ENCODE measurements at places on chromosomes 2 and 18. TPM values are rescaled to one million over a fixed set of nuclear protein-coding genes. Genes with fewer than 3 reads are reported as not detected.

The RNF144A gene
- 0.28 TPM for total RNA-seq

The SLC9A4 gene
- total RNA-seq, result not detected

- no peaks in the 10 kb centered on the region for H3K36me3 ChIP-seq
- no peaks in the 10 kb centered on the region for H3K4me1 ChIP-seq
- H3K27me3 ChIP-seq, result peaks cover 9% of the 10 kb centered on the region
- no peak for DNase-seq
- H3K27ac ChIP-seq, result no peak overlapping the region
These were observed 16.3 kb upstream of the SERPINB5 start for GRCh38 chr18:63460414-63460813.

- H3K4me3 ChIP-seq, result peak overlapping the region; percentile 84
- peak overlapping the region; percentile 42 for H3K27ac ChIP-seq
- H3K27me3 ChIP-seq, result no peaks in the 10 kb centered on the region
- H3K4me1 ChIP-seq, result peaks cover 5% of the 10 kb centered on the region
- no peaks in the 10 kb centered on the region for H3K36me3 ChIP-seq
- DNase-seq, result peak; percentile 32
These were observed 636 bp downstream of the ARL4C start for GRCh38 chr2:234496055-234496834.

GRCh38 chr2:133952896-133953295, 301.0 kb upstream of the MGAT5 start:
- H3K27me3 ChIP-seq, result peaks cover 7% of the 10 kb centered on the region
- no peak overlapping the region for H3K4me3 ChIP-seq
- H3K36me3 ChIP-seq, result no peaks in the 10 kb centered on the region
- H3K27ac ChIP-seq, result no peak overlapping the region

DNA sequence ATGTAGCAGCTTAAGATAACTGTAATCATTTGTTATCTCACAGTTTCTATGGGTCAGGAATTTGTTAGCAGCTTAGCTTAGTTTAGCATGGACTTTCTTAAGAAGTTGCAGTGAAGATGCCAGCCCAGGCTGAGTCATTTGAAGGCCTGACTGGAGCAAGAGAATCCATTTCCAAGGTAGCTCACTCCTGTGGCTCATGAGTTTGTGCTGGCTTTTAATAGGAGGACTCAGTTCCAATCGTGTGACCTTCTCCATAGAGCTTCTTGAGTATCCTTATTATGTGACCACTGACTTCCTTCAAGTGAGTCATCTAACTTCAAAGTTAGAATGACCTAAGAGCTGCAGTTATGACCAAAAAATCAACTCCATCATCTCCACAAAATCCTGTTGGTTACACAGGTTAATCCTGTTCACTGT, 1.4 kb downstream of the GPATCH11 start:
- H3K27me3 ChIP-seq, result no peaks in the 10 kb centered on the region
- peaks cover 1% of the 10 kb centered on the region for H3K4me1 ChIP-seq
- no peak overlapping the region for H3K27ac ChIP-seq
- H3K4me3 ChIP-seq, result no peak overlapping the region
- H3K36me3 ChIP-seq, result peaks cover 7% of the 10 kb centered on the region

DNA sequence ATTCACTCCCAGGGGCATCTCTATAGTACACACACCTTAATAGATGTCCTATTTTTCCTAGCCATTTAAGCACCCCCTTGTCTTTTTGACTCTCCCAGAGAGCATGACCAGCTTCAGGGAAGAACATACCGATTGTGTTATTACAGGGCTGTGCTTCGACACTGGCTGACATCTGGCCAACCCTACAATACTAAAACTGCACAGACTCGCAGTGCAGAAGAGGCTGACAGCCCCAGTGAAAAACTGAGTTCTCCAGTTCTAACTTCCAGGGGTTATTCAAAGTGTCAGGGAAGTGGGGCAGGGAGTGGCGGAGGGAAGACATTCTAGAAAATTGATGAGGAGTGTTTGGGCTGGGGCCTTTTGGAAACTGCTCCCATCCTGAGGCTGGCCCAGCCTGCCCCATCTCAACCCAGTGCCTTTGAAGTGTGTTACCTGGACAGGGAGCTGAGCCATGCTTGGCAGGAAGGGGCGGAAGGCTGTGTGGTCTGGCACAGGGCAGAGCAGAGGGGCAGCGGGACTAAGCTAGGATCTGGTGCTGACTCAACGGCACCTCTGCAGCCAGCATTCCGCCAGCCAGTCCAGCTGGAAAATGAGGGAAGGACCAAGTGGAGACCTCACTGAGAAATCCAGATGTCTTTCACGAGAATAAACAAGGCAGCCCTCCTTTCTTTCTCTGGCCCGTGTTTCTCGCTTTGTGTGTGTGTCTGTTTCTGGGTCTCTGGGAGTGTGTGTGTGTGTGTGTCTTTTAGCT, 15.4 kb upstream of the IGFBP5 start:
- peak; percentile 69 for DNase-seq
- peaks cover 19% of the 10 kb centered on the region for H3K4me1 ChIP-seq
- H3K27me3 ChIP-seq, result no peaks in the 10 kb centered on the region
- no peak overlapping the region for H3K4me3 ChIP-seq
- no peaks in the 10 kb centered on the region for H3K36me3 ChIP-seq

DNA sequence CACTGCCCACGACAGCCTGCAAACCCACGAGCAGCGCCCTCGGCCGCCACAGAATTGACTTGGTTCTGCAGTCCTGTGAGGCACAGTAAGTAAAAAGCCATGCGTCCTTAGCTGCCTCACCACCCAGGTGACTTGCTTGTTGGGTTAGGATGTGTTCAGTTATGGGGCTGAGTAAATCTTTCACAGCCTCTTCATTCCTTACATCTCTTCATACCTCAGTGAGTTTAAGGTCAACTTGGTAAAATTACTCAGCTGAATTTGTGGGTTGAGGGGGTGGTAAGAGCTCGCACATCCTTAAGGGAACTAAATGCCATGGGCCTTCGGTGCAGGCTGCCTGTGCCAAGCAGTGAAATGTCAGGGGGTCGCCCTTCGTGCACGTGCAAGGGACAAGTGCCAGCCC, 165.2 kb upstream of the ALKAL2 start:
- H3K27me3 ChIP-seq, result no peaks in the 10 kb centered on the region
- H3K4me3 ChIP-seq, result no peak overlapping the region
- H3K27ac ChIP-seq, result no peak overlapping the region
- no peaks in the 10 kb centered on the region for H3K4me1 ChIP-seq
- DNase-seq, result no peak

The SPDYA gene
- total RNA-seq, result not detected

GRCh38 chr2:44722026-44722625, 219.4 kb upstream of the SIX3 start:
- H3K27me3 ChIP-seq, result no peaks in the 10 kb centered on the region
- DNase-seq, result no peak
- no peak overlapping the region for H3K27ac ChIP-seq
- H3K4me3 ChIP-seq, result no peak overlapping the region

The CD28 gene
- not detected for total RNA-seq

GRCh38 chr2:197073701-197074433, 147.4 kb upstream of the PGAP1 start:
- H3K4me1 ChIP-seq, result no peaks in the 10 kb centered on the region
- H3K27ac ChIP-seq, result no peak overlapping the region
- H3K36me3 ChIP-seq, result no peaks in the 10 kb centered on the region
- DNase-seq, result no peak
- no peaks in the 10 kb centered on the region for H3K27me3 ChIP-seq

DNA sequence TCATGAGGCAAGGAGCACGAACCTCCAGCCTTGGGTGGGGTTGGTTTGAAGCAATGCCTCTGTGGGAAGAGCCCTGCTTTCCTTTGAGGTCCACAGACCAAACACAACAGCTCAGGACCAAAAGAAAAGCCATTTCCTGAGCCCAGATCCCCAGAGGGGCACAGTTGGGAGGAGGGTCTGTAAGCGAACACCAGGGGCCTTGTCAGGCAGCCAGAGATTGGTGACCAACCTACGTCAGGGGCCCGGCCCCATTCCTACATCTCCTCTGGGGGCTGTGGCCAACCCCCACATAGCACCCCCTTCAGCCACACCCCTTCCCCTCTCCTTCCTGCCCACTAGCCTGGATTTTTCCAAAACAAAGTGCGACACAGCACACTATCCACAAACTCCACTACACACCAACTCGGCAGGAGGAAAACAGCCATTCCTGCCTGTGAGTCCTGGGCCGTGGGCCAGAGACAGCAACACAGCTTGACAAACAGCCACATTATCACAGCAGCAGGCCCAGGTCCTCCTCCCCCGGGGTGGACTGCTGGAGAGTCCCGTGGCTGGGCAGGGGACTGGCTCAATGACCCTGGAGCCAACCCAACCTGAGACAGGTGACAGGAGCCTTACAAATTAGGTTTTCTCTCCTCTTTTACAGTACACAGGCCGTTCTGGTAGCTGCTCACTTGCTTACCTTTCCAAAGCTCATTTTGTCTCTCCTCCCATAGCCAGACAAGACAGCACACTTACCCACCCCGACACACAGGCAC, 98.8 kb downstream of the TNS1 start:
- peaks cover 45% of the 10 kb centered on the region for H3K4me1 ChIP-seq
- H3K27me3 ChIP-seq, result no peaks in the 10 kb centered on the region
- no peak overlapping the region for H3K4me3 ChIP-seq
- peak overlapping the region; percentile 79 for H3K27ac ChIP-seq

The EDAR gene
- not detected for total RNA-seq

DNA sequence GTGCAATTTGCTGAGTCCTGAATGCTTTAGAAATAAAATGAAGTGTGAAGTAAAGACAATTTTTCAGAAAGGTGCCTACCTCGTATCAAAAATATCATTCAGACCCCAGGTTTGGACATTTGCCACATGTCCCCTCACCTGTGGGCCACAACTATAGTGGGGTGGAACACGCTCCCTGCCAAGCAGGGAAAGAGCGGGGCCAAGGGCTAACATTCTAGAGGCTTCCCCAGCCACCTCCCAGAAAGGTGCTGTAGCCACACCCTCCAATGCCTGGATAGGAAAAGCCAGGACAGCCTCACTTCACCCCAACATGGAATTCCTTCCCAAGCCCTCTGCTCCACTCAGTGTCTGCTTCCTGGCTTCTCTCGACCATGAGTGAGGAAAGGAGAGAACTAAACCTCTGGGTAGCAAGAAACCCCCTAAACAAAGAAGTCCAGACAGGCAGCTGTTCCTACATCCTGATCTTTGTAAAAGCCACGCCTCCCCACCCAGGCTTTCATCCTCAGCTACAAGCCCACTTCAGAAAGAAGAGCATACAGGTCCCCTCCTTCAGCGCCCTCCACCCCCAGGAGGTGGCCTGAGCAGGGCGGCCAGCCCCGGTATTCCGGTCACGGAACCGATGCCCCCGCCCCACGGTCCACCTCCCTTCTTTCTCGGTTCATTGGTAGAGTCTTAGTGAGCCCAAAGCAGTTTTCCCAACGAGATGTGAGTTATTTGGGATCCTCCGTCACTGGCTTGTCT, 2.1 kb downstream of the COL6A3 start:
- peak overlapping the region; percentile 89 for H3K27ac ChIP-seq
- H3K27me3 ChIP-seq, result no peaks in the 10 kb centered on the region
- peaks cover 32% of the 10 kb centered on the region for H3K36me3 ChIP-seq
- H3K4me3 ChIP-seq, result peak overlapping the region; percentile 96
- H3K4me1 ChIP-seq, result peaks cover 9% of the 10 kb centered on the region
- peak; percentile 70 for DNase-seq

The MYO5B gene
- 0.56 TPM for total RNA-seq

The MPPE1 gene
- total RNA-seq, result 22.5 TPM

The TMEM200C gene
- 1.7 TPM for total RNA-seq

DNA sequence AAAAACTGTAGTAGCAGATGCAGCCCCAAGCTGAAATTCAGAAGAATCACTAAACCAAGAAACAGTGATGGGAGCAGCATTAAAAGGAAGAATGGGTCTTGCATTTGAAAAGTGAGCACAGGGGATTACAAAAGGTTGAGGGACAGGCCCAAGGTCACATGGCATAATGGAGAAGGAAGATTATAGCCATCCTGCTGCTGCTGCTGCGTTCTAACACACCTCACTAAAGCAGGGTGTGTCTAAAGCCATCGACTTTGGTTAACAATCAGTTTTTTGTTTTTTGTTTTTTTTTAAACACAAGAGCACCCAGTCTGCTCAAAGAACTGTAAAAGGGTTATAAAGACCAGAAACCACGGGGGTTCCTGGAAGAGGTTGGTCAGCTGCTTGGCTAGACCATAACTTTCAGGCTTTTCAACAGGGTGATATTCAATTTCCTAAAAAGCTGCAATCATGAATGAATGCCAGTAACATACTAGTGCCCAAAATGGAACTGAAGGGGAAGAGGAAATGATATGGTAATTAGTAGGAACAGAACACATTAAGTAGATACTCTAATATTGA, 102.6 kb downstream of the MYO5B start:
- H3K36me3 ChIP-seq, result no peaks in the 10 kb centered on the region
- H3K4me3 ChIP-seq, result no peak overlapping the region
- H3K4me1 ChIP-seq, result no peaks in the 10 kb centered on the region
- no peak overlapping the region for H3K27ac ChIP-seq

The STPG4 gene
- total RNA-seq, result 0.28 TPM

GRCh38 chr2:105640246-105640645, 104.5 kb upstream of the NCK2 start:
- no peak overlapping the region for H3K4me3 ChIP-seq
- H3K27me3 ChIP-seq, result peaks cover 24% of the 10 kb centered on the region
- no peak overlapping the region for H3K27ac ChIP-seq
- DNase-seq, result no peak
- no peaks in the 10 kb centered on the region for H3K4me1 ChIP-seq

DNA sequence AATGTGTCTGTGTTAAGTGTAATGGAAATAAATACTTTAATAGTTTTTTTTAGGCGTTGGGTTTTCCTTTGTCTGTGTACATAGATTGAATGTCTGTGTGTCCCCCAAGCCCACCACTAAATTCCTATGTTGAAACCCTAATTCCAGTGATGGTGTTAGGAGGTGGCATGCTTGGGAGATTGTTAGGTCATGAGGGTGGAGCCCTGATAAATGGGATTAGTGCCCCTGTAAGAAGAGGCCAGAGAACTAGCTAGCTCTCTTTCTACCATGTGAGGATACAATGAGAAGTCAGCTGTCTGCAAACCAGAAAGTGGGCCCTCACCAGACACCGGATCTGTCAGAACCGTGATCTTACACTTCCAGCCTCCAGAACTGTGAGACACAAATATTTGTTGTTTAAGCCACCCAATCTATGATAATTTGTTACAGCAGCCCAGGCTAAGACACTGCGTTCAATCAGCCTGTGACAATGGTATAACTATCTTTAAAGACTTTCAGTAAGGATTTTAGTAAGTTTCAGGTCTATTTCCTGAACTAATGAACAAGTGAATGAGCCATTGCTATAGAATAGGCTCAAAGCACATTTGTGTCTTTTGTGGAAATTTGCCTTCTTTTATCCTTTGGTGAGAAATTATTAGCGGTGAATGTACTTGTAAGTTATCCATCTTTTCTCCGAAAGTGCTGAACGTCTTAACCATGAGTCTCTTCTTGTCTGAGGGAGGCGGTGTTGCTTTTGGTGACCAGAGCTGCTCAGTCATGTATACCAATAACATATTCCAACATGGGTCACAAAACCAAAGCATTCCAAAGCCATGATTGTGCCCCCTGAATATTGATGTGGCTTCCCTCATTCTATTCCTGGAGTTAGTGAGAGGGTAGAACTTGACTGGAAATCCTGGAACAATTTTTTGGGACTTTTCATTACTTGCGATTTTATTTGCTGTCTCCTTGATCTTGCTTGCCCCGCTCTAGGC, 29.6 kb upstream of the IL1R1 start:
- peaks cover 22% of the 10 kb centered on the region for H3K36me3 ChIP-seq
- H3K27me3 ChIP-seq, result no peaks in the 10 kb centered on the region
- 0 out of 2 replicates have a peak overlapping the region, but pooled peaks have one; percentile 41 for H3K27ac ChIP-seq
- DNase-seq, result peak; percentile 87

- H3K4me3 ChIP-seq, result no peak overlapping the region
- no peak for DNase-seq
- no peak overlapping the region for H3K27ac ChIP-seq
These were observed 2.5 kb downstream of the MYCN start for GRCh38 chr2:15942711-15943345.

The SPIRE1 gene
- 31.4 TPM for total RNA-seq

The CCDC148 gene
- 0.56 TPM for total RNA-seq

GRCh38 chr2:25310965-25311864, 30.5 kb downstream of the DNMT3A start:
- no peak overlapping the region for H3K4me3 ChIP-seq
- peaks cover 7% of the 10 kb centered on the region for H3K4me1 ChIP-seq
- no peak overlapping the region for H3K27ac ChIP-seq
- H3K27me3 ChIP-seq, result no peaks in the 10 kb centered on the region
- DNase-seq, result no peak

The COL4A3 gene
- total RNA-seq, result not detected
